Non-pigmented ciliary epithelial cell (primary cell): ENCODE measurements at places on chromosomes 2 and 18.

- DNase-seq, result no peak
These were observed 74.9 kb upstream of the PELI1 start for GRCh38 chr2:64219149-64219548.

GRCh38 chr18:3079653-3080052, 66.7 kb upstream of the LPIN2 start:
- DNase-seq, result no peak

GRCh38 chr2:64586883-64587481, 62.9 kb downstream of the AFTPH start:
- no peak for DNase-seq

GRCh38 chr2:20913491-20913890, 90.6 kb upstream of the LDAH start:
- DNase-seq, result no peak

DNA sequence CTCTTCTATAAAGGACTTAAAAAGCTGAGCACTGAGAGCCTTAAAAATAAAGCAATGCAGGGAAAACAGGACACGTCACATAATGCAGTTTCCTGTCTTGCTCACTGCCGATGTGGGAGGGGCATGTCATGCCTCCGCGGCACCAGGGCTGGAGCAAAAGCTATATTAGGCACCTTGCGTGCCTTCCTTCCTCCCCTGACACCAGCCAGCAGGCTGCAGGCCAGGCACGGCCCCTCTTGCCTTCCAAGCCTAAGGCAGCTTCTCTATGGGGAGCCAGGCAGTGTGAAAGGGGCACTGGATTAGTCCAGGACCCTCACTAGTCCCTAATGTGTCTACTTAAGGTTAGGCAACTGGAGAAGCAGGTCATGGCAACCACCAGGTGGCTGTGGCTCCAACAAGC, 26.3 kb downstream of the MRPL35 start:
- DNase-seq, result no peak

GRCh38 chr2:150473767-150474166, 13.7 kb downstream of the RND3 start:
- DNase-seq, result no peak

GRCh38 chr2:46748121-46748520, 167.5 kb downstream of the MCFD2 start:
- DNase-seq, result no peak

GRCh38 chr2:227627769-227628168, 10.5 kb downstream of the SCYGR4 start:
- DNase-seq, result no peak
